ENCODE measurements at places on chromosomes 7 and 10. TPM values are rescaled to one million over a fixed set of nuclear protein-coding genes. Genes with fewer than 3 reads are reported as not detected.

DNA sequence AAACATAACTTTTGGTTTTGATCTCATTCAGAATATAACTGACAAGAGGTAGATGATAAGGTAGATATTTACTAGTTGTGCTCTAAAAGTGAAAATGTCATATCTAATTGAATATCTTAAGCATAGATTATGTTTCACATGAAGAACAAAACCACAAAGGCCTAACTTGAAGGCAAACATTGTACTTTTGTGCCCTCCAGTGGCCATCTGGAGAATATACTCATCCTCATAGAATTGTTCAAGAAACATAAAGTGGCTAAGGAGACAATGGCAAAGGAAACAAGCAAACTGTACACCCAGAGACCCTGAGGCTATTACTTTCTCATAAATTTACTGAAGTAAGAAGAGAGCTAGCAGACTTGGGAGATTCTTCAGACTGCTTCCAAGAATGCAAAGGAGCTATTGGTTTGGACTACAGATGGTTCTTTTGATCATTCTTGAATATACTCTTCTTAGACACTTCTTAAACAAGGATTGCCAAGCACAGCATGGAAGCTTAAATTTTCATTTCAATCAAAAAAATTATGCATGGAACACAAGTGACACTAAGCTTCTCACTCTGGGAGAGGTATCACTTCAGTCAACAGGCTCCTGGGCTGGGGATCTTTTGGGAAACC, 98.2 kb upstream of the DKK1 start:
- H3K27ac ChIP-seq, result no peak overlapping the region
- peak; percentile 30 for DNase-seq
- H3K4me1 ChIP-seq, result peaks cover 12% of the 10 kb centered on the region
- no peaks in the 10 kb centered on the region for H3K27me3 ChIP-seq
- H3K36me3 ChIP-seq, result no peaks in the 10 kb centered on the region

GRCh38 chr10:133122171-133122935, 34.6 kb downstream of the ADGRA1 start:
- no peak for DNase-seq
- no peak overlapping the region for H3K4me3 ChIP-seq
- H3K4me1 ChIP-seq, result no peaks in the 10 kb centered on the region
- peaks cover 38% of the 10 kb centered on the region for H3K27me3 ChIP-seq
- H3K36me3 ChIP-seq, result no peaks in the 10 kb centered on the region

DNA sequence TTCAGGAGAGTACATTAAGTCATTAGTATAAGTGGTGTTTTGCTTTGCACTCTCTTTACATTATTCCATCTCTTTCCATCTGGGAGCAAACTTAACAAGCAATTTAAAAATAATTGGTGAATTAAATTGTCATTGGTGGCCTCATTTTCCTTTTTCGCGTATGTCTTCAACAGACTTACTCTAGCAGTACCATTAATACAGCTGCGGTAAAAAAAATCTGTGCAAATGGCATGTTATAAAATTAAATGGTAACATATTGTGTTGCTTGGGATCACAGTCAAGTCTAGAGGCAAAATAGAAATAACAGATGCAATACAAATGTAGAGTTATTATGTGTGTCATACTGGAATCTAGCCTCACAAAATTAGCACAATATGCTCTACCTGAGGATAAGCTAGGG, 322.4 kb downstream of the PCDH15 start:
- no peaks in the 10 kb centered on the region for H3K27me3 ChIP-seq
- peaks cover 2% of the 10 kb centered on the region for H3K4me1 ChIP-seq
- H3K4me3 ChIP-seq, result no peak overlapping the region
- no peaks in the 10 kb centered on the region for H3K36me3 ChIP-seq
- no peak overlapping the region for H3K27ac ChIP-seq
- DNase-seq, result no peak

- H3K4me1 ChIP-seq, result peaks cover 6% of the 10 kb centered on the region
- no peak overlapping the region for H3K27ac ChIP-seq
- no peaks in the 10 kb centered on the region for H3K27me3 ChIP-seq
- no peak for DNase-seq
These were observed 84.6 kb upstream of the PDE1C start for GRCh38 chr7:32154797-32155196.

DNA sequence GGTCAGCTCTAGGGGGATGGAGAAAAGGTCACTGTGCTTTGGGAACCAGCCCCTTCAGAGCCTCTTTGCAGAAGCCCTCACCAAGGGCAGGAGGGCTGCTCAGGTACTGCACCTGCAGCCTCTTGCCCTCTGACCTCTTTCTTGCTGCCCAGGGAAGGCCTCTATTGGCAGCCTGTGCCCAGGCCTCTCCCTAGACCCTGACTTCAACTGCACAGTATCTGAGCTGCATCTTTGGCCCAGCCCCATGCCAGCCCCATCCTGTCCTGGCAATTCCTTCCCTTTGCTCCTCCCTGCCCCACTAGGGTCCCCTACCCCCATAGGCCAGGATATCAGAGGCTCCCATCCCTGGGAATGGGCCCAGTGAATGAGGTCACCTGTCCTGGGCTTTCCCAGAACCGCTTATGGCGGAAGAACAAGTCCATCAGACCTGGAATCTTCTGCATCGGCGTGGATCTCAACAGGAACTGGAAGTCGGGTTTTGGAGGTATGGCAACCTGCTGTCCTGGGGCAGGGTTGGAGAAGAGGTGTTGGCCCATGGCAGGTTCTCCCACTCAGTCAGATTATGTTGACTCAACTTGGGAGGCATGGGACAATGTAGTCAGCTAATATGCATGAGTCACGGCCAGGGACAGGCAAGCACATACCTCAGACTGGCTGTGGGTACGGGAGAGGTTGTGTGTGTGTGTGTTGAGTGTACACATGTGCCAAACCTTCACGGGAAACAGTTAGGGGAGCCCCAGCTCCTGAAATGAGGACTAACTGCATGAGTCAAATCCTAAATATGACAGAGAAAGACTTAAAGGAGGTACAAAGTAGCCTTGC, 17.1 kb upstream of the CPA1 start:
- peaks cover 1% of the 10 kb centered on the region for H3K36me3 ChIP-seq
- no peak for DNase-seq
- peaks cover 28% of the 10 kb centered on the region for H3K4me1 ChIP-seq
- no peak overlapping the region for H3K4me3 ChIP-seq
- peak overlapping the region; percentile 51 for H3K27ac ChIP-seq

GRCh38 chr10:132593900-132594876, 56.6 kb downstream of the INPP5A start:
- no peaks in the 10 kb centered on the region for H3K27me3 ChIP-seq
- no peak overlapping the region for H3K27ac ChIP-seq
- DNase-seq, result no peak

- DNase-seq, result no peak
- no peaks in the 10 kb centered on the region for H3K36me3 ChIP-seq
- no peak overlapping the region for H3K27ac ChIP-seq
- no peaks in the 10 kb centered on the region for H3K4me1 ChIP-seq
These were observed 36.2 kb upstream of the OGDHL start for GRCh38 chr10:49798275-49798674.

- DNase-seq, result no peak
- no peaks in the 10 kb centered on the region for H3K27me3 ChIP-seq
- peaks cover 17% of the 10 kb centered on the region for H3K4me1 ChIP-seq
- H3K27ac ChIP-seq, result no peak overlapping the region
- no peak overlapping the region for H3K4me3 ChIP-seq
These were observed 54.3 kb downstream of the ERCC6 start for GRCh38 chr10:49484486-49485235.

DNA sequence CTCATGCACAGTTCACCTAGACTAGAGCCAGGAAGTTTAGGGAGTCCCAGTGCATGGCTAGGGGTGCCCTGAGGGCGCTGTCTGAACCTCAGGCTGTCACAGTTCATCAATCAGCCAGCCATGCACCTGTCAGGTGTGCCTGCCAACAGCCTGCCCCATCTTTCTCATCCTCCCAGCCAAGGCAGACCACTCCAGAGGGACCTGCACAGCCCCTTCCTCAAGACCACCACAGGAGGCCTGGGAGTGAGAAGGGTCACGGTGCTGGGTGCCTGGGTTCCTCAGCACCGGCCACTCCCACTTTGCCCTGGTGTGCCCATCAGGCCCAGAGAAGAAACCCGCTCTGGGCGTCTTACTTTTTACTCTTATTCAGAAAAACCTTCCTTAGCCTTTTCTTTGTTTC, 8.4 kb downstream of the ATP6V1F start:
- no peak overlapping the region for H3K27ac ChIP-seq
- H3K36me3 ChIP-seq, result peaks cover 11% of the 10 kb centered on the region
- DNase-seq, result no peak

DNA sequence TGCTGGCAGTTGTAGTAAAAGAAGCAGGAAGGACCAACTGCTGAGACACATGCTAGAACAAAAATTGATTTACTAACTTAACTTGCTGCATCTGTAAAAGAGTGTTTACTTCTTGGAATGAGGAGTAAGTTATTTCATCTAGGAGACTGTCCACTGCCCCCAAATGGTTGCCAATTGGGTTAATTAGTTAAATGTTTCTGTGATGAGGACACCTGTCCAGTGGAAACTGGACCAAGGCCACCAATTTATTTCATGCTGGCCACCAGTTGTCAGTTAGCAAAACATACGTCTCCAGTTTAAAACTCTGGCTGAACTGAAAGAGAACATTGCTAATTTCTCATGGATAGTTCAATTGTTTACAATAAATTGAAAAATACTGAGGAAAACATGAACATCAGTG, 191.7 kb downstream of the PPP1R9A start:
- H3K4me3 ChIP-seq, result no peak overlapping the region
- H3K27me3 ChIP-seq, result no peaks in the 10 kb centered on the region
- H3K36me3 ChIP-seq, result peaks cover 9% of the 10 kb centered on the region

DNA sequence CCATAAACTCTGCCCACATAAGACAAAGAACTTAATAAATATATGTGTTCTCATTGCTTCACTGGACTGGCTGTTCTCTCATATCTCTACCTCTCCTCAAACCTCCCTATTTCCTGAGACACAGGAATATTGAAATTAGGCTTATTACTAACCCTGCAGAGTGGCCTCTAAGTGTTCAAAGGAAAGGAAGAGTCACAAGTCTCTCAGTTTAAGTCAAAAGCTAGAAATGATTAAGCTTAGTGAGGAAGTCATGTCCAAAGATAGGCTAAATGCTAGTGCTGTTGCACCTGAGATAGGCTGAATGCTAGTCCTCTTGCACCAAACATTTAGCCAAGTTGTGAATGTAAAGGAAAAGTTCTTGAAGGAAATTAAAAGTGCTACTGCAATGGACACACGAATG, 41.1 kb downstream of the GNAI1 start:
- peaks cover 5% of the 10 kb centered on the region for H3K36me3 ChIP-seq
- no peak for DNase-seq
- H3K27me3 ChIP-seq, result no peaks in the 10 kb centered on the region
- peaks cover 29% of the 10 kb centered on the region for H3K4me1 ChIP-seq
- H3K27ac ChIP-seq, result peak overlapping the region; percentile 79
- H3K4me3 ChIP-seq, result no peak overlapping the region

DNA sequence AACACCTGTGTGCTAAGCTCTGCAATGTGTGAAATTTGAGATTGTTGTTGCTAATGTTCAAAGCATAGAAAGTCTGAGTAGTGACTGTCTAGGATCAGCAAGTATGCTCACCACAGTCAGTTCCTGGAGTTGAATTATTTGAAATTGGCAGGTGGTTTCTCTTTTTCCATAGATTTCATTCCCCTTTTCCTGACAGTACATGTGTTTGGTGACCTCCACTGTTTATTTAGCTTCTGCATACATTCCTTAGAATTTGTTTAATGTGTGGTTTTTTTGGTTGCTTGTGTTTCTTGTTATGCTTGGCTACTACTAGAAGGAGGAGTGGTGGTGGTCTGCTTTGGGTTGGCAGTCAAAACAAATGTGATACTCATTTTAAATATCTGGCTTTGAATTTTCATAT, 52.3 kb downstream of the FOXP2 start:
- no peak overlapping the region for H3K27ac ChIP-seq
- H3K4me3 ChIP-seq, result no peak overlapping the region
- H3K36me3 ChIP-seq, result no peaks in the 10 kb centered on the region
- H3K27me3 ChIP-seq, result no peaks in the 10 kb centered on the region
- no peaks in the 10 kb centered on the region for H3K4me1 ChIP-seq

- no peak overlapping the region for H3K4me3 ChIP-seq
- H3K27me3 ChIP-seq, result no peaks in the 10 kb centered on the region
- no peak overlapping the region for H3K27ac ChIP-seq
These were observed 82.2 kb downstream of the VOPP1 start for GRCh38 chr7:55490099-55490498.

DNA sequence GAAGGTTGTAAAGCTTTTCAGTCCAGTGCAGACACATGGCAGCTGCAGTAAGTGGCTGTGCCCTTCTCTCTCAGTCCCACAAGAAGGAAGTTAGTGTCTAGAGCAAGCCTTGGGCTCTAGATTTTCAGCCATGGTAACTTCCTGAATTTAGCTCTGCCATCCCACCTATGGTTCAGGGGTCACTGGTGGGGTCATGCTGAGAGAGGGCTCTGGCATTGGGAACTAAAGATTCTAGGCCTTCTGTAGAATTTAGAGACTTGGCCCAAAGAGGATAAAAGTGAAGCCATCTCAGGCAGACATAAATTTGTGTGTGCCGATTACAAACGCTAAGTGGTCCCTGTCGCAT, 113.5 kb downstream of the COL13A1 start:
- peaks cover 21% of the 10 kb centered on the region for H3K27me3 ChIP-seq
- no peak overlapping the region for H3K4me3 ChIP-seq
- no peak overlapping the region for H3K27ac ChIP-seq
- H3K36me3 ChIP-seq, result no peaks in the 10 kb centered on the region
- no peak for DNase-seq

DNA sequence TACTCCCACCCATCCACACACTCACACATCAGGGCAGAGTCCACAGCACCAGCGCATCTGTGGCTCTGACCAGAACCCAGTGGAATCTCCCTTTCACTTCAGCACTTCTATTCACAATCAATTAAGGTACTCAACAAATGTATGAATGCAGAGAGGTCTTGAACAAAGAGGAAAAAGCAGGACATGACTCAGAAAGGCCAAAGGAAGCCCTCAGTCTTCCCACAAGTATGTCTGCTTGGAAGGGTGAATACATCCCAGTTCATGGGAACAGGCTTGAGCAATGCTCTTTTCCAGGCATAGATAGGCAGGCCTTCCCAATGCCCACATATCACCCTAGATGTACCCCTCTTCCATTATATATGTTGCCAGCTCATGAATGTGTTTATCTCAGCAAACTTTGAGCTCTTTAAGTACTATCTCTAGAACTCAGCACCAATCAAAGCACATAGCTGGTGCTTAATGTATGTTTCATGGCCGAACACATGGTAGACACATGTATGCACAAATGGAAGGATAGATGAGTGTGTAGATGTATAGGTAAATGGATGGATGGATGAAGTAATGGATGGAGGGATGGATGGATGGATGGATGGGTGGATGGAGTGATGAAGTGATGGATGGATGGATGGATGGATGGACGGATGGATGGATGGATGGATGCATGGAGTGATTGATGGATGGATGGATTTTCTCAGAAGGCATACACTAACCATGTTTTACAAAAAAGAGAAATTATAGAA, 507.6 kb downstream of the GRID1 start:
- no peak overlapping the region for H3K4me3 ChIP-seq
- no peak overlapping the region for H3K27ac ChIP-seq
- DNase-seq, result no peak
- no peaks in the 10 kb centered on the region for H3K36me3 ChIP-seq
- peaks cover 6% of the 10 kb centered on the region for H3K4me1 ChIP-seq
- no peaks in the 10 kb centered on the region for H3K27me3 ChIP-seq

Gene RBM20
- total RNA-seq, result 2.7 TPM

Gene AMZ1
- total RNA-seq, result 0.07 TPM

Gene C10orf90
- total RNA-seq, result not detected

Gene ADRB1
- total RNA-seq, result not detected
